ENCODE measurements at places on chromosomes 12 and 14.

- no peak for DNase-seq
Observed at GRCh38 chr14:75720116-75720515, 59.1 kb downstream of the TTLL5 start.

DNA sequence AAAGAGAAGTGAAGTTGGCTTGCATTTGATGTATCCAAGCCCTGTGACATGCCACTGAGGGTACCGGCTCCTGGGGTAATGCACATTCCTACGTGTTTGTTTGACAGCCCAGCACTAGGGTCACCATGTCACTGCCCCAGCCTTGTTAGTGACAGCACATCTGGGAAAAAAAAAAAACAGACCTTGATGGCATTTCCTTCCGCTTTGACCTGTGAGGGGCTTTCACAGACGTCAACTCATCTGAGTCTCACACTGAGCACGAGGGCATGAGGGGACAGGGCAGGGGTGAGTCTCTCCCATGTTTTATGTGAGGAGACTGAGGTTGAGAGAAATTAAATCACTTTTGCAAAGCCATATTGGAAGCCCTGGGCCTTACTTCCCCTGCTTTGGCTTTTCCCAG is 111.5 kb downstream of the NUAK1 start:
- DNase-seq = no peak

- DNase-seq = no peak
Observed at GRCh38 chr12:71710276-71711125, 24.6 kb downstream of the TMEM19 start.

DNA sequence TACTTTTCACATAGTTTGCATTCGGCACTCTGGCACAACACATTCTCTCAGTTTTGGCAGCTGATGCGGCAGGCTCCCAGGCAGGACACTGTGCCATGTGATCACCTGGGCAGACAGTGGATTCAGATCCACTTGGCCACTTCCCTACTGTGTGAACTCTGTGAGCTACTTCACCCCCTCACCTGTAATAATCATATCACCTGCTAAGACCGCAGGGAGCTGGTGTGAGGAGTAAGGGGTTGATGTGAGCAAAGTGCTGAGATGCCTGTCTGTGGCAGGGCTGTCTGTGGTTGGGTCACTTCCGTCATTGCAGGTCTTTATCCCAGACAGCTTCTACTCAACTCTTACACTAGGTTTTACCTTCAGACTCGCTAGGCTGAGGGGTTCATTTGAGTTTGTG is 50.4 kb upstream of the AMN start:
- DNase-seq = no peak

DNA sequence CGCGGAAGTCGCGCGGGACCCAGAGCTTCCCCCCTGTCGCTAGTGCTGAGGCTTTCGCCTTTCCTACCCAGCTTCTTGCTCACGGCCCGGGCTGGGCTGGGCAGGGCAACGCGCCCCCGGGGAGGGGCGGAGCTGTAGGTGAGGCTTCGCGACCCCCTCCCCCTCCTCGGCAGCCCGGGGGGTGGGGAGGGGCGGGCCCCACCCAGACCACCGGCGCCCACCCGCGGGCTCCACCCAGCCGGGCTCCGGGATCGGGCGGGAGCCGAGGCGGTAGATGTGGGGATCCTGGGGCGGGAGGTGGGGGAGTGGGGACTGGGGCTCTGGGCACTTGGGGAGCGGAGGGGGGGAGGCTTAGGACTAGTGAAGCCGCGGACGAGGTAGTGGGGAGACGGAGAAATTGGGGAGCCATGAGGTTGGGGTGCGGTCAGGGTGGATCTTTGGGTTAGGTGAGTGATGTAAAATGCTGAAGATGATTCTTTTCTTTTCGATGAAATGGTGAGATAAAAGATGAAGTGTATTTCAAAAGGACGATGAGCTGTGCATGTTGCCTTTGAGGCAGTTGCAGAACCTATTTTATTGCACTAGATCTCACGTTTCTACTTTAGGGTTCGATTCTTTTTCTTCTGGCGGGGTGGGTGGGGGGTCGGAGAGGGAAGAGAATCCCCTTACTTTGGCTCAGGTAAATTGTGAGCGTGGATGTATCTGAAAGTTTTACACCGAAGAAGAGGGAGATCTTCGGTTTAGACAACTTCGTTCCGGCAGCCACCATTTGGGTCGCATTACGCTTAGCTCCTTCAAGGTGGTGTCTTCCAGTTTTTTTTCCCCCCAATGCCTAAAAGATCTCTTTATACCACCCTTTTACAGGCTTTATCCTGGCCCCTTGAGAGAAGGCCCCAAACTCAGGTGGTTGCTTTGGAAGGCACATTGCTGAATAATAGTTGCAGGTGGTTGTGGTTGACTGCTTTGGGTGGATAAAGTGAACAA is 619 bp downstream of the ERC1 start:
- DNase-seq = no peak

DNA sequence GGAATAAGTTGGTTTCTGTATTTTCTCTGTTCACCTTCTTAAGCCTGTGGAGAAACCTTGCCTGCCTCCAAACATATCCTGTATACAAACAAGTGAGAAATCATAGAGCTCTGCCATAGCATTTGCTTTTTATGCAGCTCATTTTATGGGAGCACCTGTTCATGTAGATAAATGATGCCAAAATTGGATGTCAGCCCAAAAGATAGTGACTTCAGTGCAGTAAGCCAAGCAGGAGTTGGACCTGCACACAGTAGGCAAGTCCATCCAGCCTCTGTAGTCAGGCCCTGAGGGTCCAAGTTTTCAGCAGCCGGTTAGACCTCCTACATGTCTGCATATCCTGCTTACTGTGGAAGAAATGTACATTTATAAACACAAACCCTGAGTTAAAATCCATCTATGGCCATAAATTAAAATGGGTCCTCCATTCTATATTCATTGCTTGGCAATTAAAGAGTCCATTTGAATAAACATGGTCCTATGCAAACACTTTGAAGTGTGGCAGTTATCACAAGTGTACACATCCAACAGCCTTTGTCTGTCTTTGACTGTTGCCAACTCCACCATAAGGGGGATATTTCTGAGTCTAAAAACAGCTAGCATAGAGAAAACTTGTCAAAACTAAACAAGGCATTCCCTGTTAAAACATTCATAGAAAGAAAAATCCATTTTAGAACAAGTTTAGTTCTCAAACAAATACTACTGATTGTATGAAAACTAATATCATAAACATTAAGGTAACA is 847.8 kb downstream of the RPS29 start:
- no peak for DNase-seq

GRCh38 chr12:59719701-59720100 is 123.9 kb downstream of the SLC16A7 start:
- no peak for DNase-seq

DNA sequence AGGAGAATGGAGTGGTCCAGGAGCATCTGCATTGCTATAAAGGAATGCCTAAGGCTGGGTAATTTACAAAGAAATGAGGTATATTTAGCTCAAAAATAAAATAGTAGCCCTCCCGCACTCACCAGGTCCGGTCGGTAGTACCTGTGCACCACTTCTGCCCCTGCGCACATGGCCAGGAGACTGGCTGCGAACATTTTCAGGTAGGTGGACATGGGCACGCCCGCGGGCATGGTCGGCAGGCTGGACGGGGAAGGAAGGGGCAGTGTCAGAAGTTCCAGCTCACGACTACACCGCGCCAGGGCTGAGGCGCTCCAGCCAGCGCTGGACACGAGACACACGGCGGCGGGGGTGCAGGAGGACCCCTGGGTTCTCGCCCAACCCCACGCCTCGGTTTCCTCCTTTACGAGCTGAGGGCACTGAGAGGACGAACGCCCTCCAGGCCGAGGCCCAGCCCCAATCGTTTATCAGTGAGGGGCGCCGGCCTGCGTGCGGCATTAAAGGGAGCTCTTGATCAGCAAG is 9.1 kb upstream of the TDG start:
- no peak for DNase-seq

DNA sequence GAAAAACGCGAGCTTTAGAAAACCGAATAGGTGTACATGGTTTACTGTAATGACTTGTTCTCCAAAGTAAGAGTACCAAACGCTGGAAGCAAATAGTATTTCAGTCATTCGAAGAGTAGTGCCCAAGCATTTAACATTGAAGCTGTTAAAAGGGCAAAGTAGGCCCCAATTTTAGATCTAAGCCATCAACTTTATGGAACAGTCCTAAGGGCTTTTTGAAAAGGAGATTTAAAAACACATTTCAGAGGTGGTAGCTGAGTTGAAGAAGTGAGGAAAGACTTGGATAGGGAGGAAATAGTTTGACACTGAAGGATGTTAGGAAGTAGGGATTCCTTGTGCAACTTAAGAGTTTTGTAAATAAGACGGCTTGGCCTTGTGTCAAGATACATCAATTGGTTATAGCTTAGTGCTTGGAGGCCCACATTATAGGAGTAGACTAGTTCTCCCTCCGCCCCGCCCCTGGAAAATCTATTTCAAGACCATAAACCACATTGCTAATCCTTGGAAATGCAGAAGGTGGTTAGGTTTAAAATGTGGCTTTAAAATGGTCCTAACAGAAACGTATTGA is 783 bp upstream of the TUBA1B start:
- no peak for DNase-seq

DNA sequence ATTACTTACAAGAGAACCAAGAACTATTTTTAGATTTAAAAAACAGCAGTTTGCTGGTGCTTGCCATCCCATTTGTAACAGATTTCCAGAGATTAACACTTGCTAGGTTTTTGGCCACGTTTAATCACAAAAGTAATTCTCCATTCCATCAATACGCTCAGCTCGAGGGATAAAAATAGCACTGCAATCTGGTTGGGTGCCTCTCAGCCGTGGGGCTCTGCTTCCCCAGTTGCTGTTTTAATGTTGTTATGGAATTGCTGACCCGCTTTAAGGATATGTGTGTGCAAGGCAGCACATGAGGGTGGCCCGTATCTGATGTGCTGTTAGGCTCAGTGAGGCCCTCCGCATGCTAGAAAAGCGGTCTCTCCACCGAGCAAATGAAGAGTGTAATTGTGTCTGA is 222.2 kb upstream of the TMEM260 start:
- DNase-seq = no peak

DNA sequence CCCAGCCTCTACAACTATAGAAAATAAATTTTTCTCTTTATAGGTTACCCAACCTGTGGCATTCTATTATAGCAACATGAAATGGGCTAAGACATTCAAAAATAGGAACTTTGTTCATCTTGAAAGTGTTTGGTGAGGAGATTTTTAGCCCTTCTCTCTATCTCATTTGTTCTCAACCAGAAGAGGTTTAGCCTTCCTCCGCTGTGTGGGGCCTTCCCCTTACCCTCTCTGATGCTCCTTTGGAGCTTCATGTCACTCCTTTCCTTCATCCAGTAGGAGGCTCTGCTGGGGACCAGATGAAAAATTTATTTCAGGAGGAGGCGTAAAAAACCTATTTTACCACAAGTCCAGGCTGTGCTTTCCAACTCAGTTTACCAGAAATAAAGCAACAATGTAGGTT is 94.1 kb downstream of the RTN1 start:
- DNase-seq = no peak

- no peak for DNase-seq
Observed at GRCh38 chr14:69261761-69262331, 1.9 kb downstream of the GALNT16 start.

DNA sequence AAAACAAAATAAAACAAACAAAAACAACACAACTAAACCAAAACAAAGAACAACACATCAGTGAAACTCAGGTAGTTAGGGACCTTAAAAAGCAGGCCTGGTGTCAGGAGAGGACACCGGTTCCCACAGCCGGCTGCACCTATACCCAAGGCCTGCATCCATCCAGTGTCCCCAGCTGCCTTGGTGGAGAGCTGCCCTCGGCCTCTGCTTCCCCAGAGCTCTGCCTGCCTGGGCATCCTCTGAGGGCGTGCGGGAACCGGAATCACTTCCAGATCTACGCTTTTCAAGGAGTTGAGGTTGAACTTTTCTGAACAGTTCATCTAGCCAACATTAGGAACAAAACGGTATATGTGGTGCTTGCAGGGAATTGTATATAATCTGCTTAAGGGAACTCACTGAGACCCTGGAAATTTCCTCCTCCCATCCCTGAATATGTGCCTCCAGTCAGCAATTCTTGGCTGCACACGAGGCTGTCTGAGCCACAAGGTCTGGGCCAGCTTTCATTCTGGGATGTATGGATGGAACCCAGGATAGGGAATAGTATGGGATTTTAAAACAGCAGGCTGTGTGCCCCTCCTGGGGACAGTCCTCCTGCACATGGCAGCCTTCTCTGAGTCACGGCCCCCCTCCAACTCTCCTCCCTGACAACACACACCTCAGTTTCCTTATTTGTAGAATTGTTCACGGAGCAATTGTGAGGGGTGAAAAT is 319.0 kb upstream of the RTL1 start:
- no peak for DNase-seq

DNA sequence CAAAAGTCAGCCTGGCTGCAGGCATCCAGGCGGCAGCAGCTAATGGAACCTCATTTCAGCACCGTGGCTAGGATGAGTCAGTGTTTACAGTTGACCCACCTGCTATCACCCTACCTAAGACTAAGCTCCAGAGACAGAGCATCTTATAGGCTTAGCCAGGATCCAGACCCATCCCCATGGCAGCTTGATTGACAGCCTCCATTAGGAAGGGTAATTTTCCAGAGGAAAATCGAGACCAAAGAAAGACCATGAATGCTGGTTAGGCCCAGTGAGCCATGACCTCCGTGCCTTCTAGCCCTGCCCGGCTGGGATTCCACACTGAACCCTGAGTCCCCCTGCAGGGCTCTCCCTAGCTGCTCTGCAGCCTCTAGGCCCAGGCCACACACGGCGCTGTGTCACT is 38.7 kb downstream of the TUNAR start:
- DNase-seq = no peak

- no peak for DNase-seq
Observed at GRCh38 chr12:65622056-65622455, 202.2 kb upstream of the HMGA2 start.

DNA sequence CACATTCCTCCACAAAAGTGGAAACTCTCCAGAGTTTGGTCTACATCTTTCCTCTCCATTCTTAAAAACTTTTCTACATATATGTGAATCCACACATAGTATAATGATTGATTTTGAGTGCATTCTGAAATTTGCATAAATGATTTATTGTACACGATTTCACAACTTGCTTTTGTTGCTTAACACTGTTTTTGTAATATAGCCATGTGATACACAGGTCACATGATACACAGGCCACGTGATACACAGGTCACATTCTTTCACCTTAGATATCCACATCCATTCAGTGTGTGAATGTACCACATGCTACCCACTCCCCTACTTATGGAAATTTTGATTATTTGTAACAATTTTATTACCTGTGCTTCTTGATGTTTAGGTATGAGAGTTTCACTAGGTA is 319.1 kb downstream of the ZFP36L1 start:
- DNase-seq = no peak

- no peak for DNase-seq
Observed at GRCh38 chr12:107026806-107027635, 40.1 kb upstream of the MTERF2 start.

Data from activated CD4-positive, alpha-beta T cell treated with anti-CD3 and anti-CD28 coated beads, Interleukin-2, amount 50 U/mL, for 4 hours (primary cell).